ENCODE measurements at places on chromosomes 16 and 17. TPM values are rescaled to one million over a fixed set of nuclear protein-coding genes. Genes with fewer than 3 reads are reported as not detected.

- no peak for DNase-seq
Observed at GRCh38 chr16:29857133-29857760, 5.8 kb downstream of the CDIPT start.

GRCh38 chr16:82638095-82638798 lies 11.5 kb downstream of the CDH13 start:
- no peak for DNase-seq

- peak; percentile 5 for DNase-seq
Observed at GRCh38 chr17:46962374-46962790, 16.7 kb downstream of the RPRML start.

- no peak for DNase-seq
Observed at GRCh38 chr17:59381716-59382570, 50.5 kb downstream of the YPEL2 start.

DNA sequence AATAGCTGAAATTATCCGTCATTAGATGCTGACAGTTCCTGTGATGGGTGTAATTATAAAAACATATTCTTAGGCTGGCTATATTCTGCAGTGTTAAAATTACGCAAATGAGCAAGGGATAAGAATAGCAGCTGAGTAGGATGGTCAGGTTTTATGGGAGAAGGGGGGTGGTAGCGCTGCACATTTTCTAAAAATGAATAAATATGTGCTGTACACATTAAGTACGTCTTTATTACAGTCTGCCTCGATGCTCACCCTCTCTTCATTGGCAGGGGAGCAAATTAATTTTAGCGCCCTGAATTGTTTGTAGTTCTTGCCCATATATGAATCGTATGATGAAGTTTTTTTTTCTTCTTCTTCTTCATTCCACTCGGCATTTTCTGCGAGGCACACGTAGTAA lies 244.2 kb downstream of the SNX29 start:
- no peak for DNase-seq

GRCh38 chr16:1745900-1746692 lies 25.2 kb downstream of the NME3 start:
- DNase-seq, result no peak

DNA sequence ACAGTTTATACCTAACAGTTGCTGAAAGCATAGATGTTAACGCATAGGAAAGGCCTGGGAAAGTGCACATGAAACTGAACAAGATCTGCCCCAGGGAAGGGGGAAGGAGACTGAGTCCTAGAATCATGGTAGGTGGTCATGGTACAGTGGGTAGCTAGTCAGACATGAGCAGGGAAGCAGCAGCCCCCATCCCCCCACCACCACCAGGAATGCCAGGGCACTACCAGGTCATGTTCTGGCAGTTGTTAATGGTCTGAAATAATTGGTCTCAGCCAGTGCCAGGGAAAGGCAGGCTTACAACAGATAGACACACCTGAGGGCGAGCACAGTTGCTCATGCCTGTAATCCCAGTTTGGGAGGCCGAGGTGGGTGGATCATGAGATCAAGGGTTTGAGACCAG lies 185.2 kb downstream of the CPPED1 start:
- DNase-seq, result no peak

- DNase-seq, result no peak
Observed at GRCh38 chr17:5837055-5837491, 233.1 kb upstream of the WSCD1 start.

DNA sequence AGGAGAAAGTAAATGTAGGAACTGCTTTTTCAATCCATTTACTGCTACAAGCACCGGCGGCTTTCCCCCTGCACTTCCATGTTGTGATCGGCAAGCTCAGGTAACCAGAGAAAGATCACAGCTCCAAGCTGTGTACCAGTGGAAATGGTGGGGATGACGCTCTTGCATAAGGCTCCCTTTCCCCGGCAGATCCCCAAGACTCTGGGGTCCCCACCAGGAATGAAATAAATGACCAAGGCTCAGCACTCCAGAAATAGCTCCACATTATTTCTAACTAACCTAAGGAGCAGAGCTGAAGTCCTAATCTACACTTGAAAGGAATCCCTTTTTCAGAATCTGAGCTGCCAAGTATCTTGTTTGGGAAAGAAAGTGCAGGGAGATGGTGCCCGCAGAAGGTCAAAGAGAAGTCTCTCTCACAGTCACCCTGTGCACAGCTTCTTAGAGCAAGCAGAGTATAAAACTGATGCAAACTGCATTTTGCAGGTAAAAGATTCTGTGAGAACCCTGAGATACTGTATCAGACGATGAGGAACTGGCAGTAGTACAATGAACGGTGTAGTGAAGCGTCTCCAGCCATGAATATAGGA lies 11.1 kb downstream of the GRB2 start:
- DNase-seq, result no peak

DNA sequence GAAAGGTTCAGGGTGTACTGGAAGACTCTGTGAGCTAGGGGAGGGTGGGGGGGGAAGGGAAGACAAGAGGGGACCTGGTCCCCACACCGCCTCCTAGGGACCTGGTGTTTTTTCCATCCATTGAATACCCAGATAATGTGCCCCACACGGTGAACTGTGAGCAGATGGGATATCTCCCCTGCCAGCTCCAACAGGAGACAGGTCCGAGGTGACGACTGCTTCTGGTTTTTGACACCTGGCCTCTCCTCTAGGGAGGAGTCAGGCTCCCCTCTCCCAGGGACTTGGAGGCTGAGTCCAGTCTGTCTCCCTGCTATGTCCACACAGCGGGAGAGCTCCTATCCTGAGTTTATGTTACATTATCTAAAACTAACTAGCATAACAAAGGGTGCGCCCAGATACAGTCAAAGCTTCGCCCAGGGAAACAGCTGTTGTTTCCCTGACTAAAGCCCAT lies 1.8 kb downstream of the MARVELD3 start:
- peak; percentile 30 for DNase-seq

- DNase-seq, result no peak
Observed at GRCh38 chr17:7213895-7214299, 5.7 kb downstream of the DLG4 start.

GRCh38 chr16:85284141-85284817 lies 172.0 kb upstream of the CIBAR2 start:
- no peak for DNase-seq

DNA sequence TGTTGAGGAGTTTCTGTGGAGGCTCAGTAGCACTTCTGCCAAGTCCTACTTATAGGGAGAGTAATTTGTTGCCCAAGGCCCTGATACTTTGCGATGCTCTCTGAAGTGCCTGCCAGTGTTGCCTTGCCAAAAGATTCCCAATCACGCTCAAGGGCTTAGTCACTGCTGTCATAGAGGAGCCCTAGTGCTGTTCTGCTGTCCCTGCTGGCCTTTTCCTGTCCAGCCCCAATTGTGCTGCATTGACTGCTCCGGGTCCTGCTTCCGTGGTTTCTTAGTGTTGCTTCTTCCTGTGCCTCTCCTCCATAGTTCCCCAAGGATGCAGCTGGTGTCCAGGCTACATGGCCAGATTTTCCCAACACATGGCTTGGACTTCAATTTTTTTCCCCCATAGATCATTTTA lies 13.9 kb downstream of the NUP93 start:
- DNase-seq, result no peak

The CDIP1 gene
- 13.8 TPM for polyA plus RNA-seq

The SMPD3 gene
- polyA plus RNA-seq, result 1.3 TPM

The RAB11FIP4 gene
- 5.8 TPM for polyA plus RNA-seq
